Lung (tissue), 17 donors: ENCODE measurements at places on chromosomes 5 and 9. TPM values are rescaled to one million over a fixed set of nuclear protein-coding genes. Genes with fewer than 3 reads are reported as not detected.

Gene IL13
- total RNA-seq: not detected

Gene PCDHAC1
- 10.0 TPM for total RNA-seq

Gene SLC22A4
- 18.1 TPM for total RNA-seq

Gene S1PR3
- total RNA-seq: 14.5 TPM

Gene ATP10B
- total RNA-seq: 7.2 TPM

Gene SLCO6A1
- not detected for total RNA-seq

DNA sequence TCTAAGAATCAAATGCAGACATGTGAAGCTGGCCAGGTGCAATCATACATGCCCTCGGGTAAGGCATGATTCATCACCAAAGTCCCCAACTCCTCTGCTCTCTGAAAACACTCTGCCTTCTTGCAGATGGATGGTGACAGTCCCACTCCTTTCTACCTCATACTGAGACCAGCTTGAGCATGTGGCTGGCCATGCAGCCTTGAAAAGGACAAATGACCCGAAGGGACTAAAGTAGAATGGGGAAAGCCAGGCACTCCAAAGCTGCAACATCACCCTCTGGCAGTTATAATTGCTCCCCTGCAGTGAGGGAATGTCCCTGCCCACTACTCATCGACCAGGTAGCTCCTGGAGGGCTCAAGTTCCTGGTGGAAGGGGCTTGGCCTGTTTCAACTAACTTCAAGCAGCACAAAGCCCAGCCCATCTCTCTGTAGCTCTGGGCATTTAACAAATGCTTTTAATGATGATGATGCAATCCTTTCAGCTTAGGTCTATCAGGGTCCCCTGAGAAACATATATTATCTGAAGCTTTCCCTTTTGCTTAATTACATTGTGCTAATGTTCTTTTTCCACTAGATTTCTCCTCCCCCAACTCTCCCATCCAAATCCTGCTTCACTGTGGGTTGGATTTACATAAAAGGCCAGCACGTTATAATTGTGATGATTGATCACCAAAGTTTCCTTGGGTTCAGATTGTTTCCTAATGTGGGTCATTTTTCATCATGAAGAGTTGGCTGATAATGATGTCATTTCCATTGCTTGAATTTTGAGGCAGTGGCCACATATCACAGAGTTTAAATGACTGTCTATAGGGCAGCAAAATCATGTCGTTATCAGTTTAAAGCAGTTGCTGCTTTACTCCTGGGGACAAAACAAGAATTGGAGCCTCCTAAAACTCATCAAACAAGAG lies 436.5 kb upstream of the SLC30A5 start:
- DNase-seq: peak; percentile 54
- peaks cover 5% of the 10 kb centered on the region for H3K4me1 ChIP-seq
- no peak overlapping the region for H3K4me3 ChIP-seq
- no peaks in the 10 kb centered on the region for H3K36me3 ChIP-seq

GRCh38 chr5:167952278-167952995 lies 339.0 kb upstream of the WWC1 start:
- peaks cover 15% of the 10 kb centered on the region for H3K4me1 ChIP-seq
- no peaks in the 10 kb centered on the region for H3K27me3 ChIP-seq
- no peak for DNase-seq
- no peak overlapping the region for H3K4me3 ChIP-seq
- no peaks in the 10 kb centered on the region for H3K36me3 ChIP-seq
- peak overlapping the region; percentile 62 for H3K27ac ChIP-seq

- H3K36me3 ChIP-seq: no peaks in the 10 kb centered on the region
- H3K4me1 ChIP-seq: no peaks in the 10 kb centered on the region
- no peak for DNase-seq
- H3K4me3 ChIP-seq: no peak overlapping the region
- no peaks in the 10 kb centered on the region for H3K27me3 ChIP-seq
These were observed 41.4 kb upstream of the FAM240B start for GRCh38 chr9:38761339-38761738.

GRCh38 chr5:132132138-132132537 lies 58.5 kb downstream of the CSF2 start:
- DNase-seq: peak; percentile 59
- no peaks in the 10 kb centered on the region for H3K36me3 ChIP-seq

DNA sequence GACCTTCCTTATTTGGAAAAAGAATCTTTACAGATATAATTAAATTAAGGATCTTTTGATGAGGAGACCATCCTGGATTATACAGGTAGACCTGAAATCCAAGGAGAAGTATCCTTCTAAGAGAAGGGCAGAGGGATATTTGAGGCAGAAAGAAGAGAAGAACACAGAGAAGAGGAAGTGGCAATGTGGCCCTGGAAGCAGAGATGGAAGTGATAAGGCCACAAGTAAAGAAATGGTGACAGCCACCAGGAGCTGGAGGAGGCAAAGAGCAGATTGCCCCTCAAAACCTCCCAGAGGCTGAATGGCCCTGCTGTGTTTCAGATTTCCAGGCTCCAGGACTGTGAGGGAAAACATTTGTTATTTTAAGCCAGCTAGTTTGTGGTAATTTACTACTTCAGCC lies 93.0 kb upstream of the ANKRD55 start:
- H3K4me1 ChIP-seq: peaks cover 6% of the 10 kb centered on the region
- no peaks in the 10 kb centered on the region for H3K36me3 ChIP-seq
- H3K27ac ChIP-seq: no peak overlapping the region
- no peaks in the 10 kb centered on the region for H3K27me3 ChIP-seq

DNA sequence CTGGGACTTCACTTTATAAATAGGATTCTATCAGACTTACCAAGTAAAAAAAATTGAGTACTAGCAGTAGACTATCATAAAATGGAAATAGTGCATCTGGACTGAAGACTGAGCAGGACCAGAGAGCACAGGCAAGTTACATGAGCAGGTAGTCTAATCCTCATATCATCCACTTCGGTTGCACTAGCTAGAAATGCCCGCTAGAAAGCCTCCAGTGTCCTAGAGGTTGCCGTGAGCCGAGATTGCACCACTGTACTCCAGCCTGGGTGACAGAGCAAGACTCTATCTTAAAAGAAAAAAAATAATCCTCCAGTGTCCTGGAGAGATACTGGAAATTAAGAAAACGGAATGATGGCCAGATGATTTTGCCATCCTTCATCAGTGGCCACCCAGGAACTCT lies 20.0 kb downstream of the C5orf47 start:
- H3K4me1 ChIP-seq: no peaks in the 10 kb centered on the region
- no peak overlapping the region for H3K4me3 ChIP-seq
- H3K27me3 ChIP-seq: no peaks in the 10 kb centered on the region
- no peaks in the 10 kb centered on the region for H3K36me3 ChIP-seq

- no peak for DNase-seq
- no peaks in the 10 kb centered on the region for H3K36me3 ChIP-seq
- H3K4me3 ChIP-seq: no peak overlapping the region
- no peak overlapping the region for H3K27ac ChIP-seq
- no peaks in the 10 kb centered on the region for H3K27me3 ChIP-seq
These were observed 94.7 kb upstream of the ANKRD55 start for GRCh38 chr5:56327809-56328208.

DNA sequence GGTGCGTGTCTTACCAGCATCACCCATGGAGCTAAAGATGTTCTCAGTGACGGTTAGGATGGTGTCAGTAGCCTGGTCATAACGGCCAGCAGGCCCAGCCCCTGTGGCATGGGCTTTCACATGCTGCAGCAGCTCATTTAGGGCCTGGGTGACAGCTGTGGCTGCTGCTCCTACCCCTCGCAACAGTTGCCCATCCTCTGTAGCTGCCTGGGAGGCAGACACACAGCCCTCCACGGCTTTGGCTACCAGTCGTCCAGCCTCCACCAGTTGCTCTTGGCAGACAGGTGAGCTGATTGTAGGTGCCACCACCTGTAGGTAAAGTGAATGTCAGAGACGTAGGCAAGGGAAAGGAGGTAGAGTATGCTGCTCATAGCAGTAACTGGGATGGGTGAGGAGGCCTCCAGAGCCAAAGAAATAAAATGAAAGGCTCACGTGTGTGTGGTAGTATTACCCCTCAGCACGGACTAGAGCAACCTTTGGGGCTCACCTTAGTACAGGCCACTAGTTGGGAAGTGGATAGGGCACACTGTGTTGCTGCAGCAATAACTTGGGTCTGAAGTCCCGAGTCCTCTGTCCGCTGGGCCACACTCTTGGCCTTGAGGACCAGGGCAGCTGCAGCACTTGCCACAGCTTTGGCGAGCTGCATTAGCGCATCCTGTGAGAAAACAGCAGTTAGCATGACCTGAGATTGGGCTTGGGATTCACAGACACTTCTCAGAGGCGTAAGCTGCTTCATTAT lies 14.7 kb downstream of the TLN1 start:
- H3K36me3 ChIP-seq: peaks cover 68% of the 10 kb centered on the region
- no peak for DNase-seq
- H3K4me1 ChIP-seq: no peaks in the 10 kb centered on the region
- no peak overlapping the region for H3K27ac ChIP-seq

- no peak overlapping the region for H3K27ac ChIP-seq
- no peaks in the 10 kb centered on the region for H3K36me3 ChIP-seq
- DNase-seq: no peak
- H3K4me3 ChIP-seq: no peak overlapping the region
These were observed 127.8 kb downstream of the GNAQ start for GRCh38 chr9:77903666-77904285.

GRCh38 chr9:89370593-89370992 lies 52.3 kb downstream of the SECISBP2 start:
- no peaks in the 10 kb centered on the region for H3K4me1 ChIP-seq
- no peaks in the 10 kb centered on the region for H3K27me3 ChIP-seq

GRCh38 chr5:150778517-150779396 lies at the start of gene SMIM3:
SMIM3 (plus strand) TSS chr5:150778757; CDS start chr5:150795441, 16,684 bp downstream.
- peak within 1 kb of the TSS; percentile 96 for H3K27ac ChIP-seq
- peaks cover 15% of the 10 kb centered on the region for H3K4me1 ChIP-seq
- peak within 1 kb of the TSS; percentile 78 for H3K4me3 ChIP-seq
- no peaks in the 10 kb centered on the region for H3K27me3 ChIP-seq
- peak; percentile 89 for DNase-seq

- DNase-seq: no peak
- no peaks in the 10 kb centered on the region for H3K36me3 ChIP-seq
- no peaks in the 10 kb centered on the region for H3K4me1 ChIP-seq
These were observed 67.5 kb upstream of the RAPGEF1 start for GRCh38 chr9:131807144-131807983.

- no peaks in the 10 kb centered on the region for H3K36me3 ChIP-seq
- no peak overlapping the region for H3K4me3 ChIP-seq
- no peak for DNase-seq
These were observed 43.4 kb upstream of the SH3PXD2B start for GRCh38 chr5:172497591-172498255.

- H3K27ac ChIP-seq: no peak overlapping the region
- no peaks in the 10 kb centered on the region for H3K27me3 ChIP-seq
- no peak overlapping the region for H3K4me3 ChIP-seq
- peaks cover 17% of the 10 kb centered on the region for H3K4me1 ChIP-seq
- DNase-seq: no peak
These were observed 4.1 kb downstream of the QSOX2 start for GRCh38 chr9:136241542-136241941.

GRCh38 chr5:50766462-50766861 lies 100.0 kb downstream of the PARP8 start:
- H3K4me1 ChIP-seq: no peaks in the 10 kb centered on the region
- no peak overlapping the region for H3K4me3 ChIP-seq
- H3K36me3 ChIP-seq: no peaks in the 10 kb centered on the region

DNA sequence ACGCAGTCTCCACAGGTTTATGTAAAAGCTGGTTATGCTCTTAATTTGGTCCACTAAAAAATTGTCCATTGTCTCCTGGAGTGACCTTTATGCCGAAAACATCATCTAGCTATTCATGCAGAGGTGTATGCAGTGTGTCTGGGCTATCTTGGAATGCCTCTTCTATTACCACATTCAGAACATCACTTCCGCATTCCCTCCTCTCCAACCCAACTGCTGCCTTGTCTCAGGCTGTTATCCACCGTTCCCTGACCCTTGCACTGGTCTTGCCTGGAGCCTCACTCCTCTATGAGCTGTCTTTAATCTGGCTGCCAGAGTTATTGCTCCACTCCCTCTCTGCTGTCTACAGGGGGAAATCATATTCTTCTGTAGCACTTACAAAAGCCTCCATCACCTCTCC lies 214.1 kb upstream of the ANKRD55 start:
- no peak for DNase-seq
- H3K36me3 ChIP-seq: no peaks in the 10 kb centered on the region
- H3K4me3 ChIP-seq: no peak overlapping the region
- H3K27me3 ChIP-seq: no peaks in the 10 kb centered on the region
- H3K4me1 ChIP-seq: no peaks in the 10 kb centered on the region
- H3K27ac ChIP-seq: no peak overlapping the region

- no peaks in the 10 kb centered on the region for H3K36me3 ChIP-seq
- no peak for DNase-seq
- no peak overlapping the region for H3K4me3 ChIP-seq
- no peaks in the 10 kb centered on the region for H3K4me1 ChIP-seq
- no peak overlapping the region for H3K27ac ChIP-seq
- no peaks in the 10 kb centered on the region for H3K27me3 ChIP-seq
These were observed 340.0 kb upstream of the EDIL3 start for GRCh38 chr5:84724683-84725082.

- H3K4me1 ChIP-seq: no peaks in the 10 kb centered on the region
- H3K36me3 ChIP-seq: no peaks in the 10 kb centered on the region
- no peak overlapping the region for H3K27ac ChIP-seq
These were observed 21.1 kb upstream of the CDC42SE2 start for GRCh38 chr5:131242728-131243255.

- H3K27ac ChIP-seq: no peak overlapping the region
- no peak overlapping the region for H3K4me3 ChIP-seq
- DNase-seq: no peak
- H3K4me1 ChIP-seq: peaks cover 57% of the 10 kb centered on the region
- no peaks in the 10 kb centered on the region for H3K36me3 ChIP-seq
These were observed 337.0 kb downstream of the PLK2 start for GRCh38 chr5:58122848-58123392.
